ENCODE measurements at places on chromosomes 5 and 9.

- DNase-seq = peak; percentile 67
These were observed 10.9 kb upstream of the LAMC3 start for GRCh38 chr9:130997925-130998596.

DNA sequence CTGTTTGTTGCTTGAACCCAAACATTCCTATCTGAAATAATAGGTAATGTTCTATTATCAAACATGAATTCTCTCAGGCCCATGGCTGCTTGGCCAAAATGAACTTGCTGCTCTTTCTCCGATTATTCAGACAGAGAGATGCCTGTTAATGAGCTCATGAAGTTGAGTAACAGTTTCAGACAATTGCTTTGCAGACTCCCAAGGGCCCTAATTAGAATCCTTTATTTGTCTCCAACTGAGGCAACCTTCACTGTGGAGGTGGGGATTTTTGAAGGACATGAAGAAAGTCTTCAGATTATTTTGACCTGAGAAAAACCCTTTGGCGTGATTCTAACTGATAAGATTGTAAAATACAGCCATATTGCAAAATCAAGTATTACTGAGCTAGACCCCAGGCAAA is 466.7 kb downstream of the NFIB start:
- no peak for DNase-seq

- no peak for DNase-seq
These were observed 37.1 kb downstream of the AK8 start for GRCh38 chr9:132840980-132841379.

GRCh38 chr9:28342815-28343338 is 769.6 kb upstream of the C9orf72 start:
- no peak for DNase-seq

- DNase-seq = peak; percentile 59
These were observed 1.1 kb upstream of the EPB41L4A start for GRCh38 chr5:112419986-112420864.

- DNase-seq = no peak
These were observed 991.5 kb upstream of the TYRP1 start for GRCh38 chr9:11701706-11702105.

- no peak for DNase-seq
These were observed 10.9 kb upstream of the SLC25A51 start for GRCh38 chr9:37914701-37915358.

- no peak for DNase-seq
These were observed 1.4 kb downstream of the EFNA5 start for GRCh38 chr5:107669096-107670031.

- DNase-seq = no peak
These were observed 13.0 kb downstream of the CD74 start for GRCh38 chr5:150399524-150400211.

DNA sequence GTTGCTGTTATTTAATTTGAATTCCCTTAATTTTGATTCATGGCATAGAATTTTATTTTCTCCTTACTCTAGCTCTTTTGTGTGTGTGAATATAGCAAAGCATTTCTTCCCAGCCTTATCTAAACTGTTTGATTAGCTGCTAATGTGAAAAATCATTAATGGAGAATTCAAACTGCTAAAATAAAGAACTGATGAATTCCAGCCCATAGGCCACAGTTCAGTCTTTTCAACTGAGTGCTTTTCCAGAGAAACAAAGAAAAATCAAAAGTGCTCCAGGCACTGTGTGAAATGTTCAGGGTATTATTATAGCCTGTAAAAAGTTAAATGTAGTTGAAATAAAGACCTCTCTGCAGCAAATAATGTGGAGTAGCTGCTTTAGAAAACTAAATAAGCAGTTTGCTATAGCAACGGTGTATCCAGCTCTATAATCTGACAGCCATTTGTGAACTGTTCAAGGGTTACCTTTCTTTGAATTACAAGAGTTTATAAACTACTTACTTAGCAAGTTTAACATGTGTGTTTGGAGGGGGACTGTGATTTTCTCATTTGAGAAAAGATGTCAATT is 123.8 kb downstream of the GIN1 start:
- no peak for DNase-seq

DNA sequence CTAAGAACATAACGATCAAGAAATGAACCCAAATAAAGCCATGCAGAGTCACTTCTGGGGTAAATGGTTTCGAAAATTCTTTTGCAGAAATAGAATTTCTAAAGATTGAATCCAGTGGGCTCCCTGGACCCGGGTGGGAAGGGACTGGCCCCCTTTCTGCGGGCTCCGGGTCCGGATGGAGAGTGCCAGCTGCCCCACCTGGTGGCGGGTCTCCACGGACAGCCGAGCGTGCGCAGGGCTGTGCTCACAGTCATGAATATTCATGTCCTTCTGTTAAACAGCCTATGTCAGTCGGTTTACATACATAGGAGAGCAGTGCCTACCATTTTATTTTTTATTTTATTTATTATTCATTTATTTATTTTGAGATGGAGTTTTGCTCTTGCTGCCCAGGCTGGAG is 4.7 kb upstream of the PPP1R26 start:
- DNase-seq = peak; percentile 22

DNA sequence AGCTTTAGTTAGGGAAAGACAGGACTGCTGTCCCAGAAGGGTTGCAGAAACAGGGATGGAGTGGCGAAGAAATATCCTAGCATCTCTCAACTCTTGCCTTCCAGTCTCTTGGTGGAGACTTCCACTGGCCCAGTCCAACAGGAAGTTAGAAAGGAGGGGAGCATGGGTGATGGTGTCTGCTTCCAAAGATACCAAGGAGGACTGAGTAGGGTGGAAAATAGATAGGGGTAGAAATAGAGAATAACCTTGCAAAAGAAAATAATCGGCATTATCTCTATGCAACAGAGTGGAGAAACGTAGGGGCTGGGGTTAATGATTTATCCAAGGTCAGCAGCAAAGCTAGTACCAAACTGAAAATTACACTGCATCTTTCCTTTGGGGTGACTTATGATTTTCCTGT is 242.3 kb downstream of the PSAT1 start:
- DNase-seq = no peak

GRCh38 chr5:149700347-149700746 is 29.8 kb upstream of the PPARGC1B start:
- DNase-seq = no peak

GRCh38 chr5:42268630-42269029 is 154.6 kb upstream of the GHR start:
- DNase-seq = no peak

- DNase-seq = no peak
These were observed 4.1 kb downstream of the PLPP1 start for GRCh38 chr5:55530669-55531068.

DNA sequence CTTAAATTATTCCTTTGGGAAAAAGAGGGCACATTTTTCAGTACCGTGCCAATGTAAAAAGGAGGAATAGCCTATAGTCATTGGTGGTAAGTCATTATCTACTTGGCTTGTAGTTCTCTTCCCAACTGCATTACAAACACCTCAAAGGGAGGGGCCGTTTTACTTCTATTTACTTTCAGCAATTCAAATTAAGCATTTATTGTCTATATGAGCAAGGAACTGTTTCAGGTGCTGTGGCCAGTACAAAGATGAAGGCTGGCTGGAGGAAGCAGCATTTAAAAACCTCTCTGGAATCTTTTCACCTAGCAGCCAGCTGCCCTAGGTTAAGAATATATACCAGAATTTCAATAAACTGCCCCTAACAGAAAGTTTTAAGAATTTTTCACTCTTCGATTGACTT is 48.9 kb downstream of the SEMA6A start:
- no peak for DNase-seq

- no peak for DNase-seq
These were observed 224.5 kb downstream of the DOCK8 start for GRCh38 chr9:438961-439768.

DNA sequence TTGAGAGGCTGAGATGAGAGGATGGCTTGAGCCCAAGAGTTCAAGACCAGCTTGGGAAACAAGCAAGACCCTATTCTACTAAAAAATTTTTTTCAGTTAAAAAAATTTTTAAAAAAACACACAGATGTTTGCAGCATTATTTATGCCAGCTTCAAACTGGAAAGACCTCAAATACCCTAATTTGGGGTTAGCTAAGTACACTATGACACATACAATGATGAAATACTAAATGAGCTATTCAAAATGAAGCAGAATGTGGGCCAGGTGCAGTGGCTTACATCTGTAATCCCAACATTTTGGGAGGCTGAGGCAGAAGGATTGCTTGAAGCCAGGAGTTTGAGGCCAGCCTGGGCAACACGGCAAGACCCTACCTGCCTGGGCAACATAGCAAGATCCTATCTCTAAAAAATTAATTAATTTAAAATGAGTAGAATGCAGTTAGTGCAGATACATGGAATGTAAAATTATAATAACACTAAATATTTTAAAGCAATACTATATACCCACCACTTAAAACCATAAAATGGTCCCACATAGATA is 44.9 kb downstream of the LHFPL2 start:
- DNase-seq = no peak

- DNase-seq = no peak
These were observed 2.1 kb downstream of the CCNO start for GRCh38 chr5:55231029-55231918.

DNA sequence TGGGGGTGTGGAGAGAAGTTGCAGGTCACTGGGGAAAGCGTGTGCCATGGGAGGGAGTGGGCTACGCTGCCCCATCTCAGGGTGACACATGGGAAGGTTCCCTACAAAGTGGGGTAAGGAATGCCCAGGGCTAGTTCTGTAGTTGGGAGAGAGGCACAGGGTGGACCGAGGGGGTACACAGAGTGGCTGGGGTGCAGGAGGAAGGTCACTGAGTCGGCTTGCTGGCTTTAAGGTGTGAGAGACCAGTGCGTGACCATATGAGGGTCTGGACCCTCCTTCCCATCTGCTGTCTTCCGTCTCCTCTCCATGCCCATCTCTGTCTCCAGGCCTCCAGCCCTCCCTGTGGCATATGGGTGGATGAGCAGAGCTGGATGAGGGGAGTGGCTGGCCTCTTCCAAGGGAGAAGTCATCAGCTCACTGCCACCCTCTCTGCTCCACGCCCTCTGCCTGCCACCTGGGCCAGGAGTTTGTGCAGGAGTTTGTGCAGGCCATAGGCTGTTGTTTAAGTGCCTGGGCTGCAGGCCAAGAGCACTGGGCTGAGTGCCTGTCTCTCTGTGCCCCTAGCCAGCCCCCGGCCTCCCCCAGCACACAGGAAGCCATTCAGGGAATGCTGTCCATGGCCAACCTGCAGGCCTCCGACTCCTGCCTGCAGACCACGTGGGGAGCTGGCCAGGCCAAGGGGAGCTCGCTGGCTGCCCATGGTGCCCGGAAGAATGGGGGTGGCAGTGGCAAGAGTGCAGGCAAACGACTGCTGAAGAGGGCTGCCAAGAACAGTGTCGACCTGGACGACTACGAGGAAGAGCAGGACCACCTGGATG is 96.8 kb downstream of the PHF2 start:
- no peak for DNase-seq

- DNase-seq = no peak
These were observed 258.5 kb downstream of the AGTPBP1 start for GRCh38 chr9:85483208-85483607.

- no peak for DNase-seq
These were observed 237.5 kb upstream of the ADRA1B start for GRCh38 chr5:159678657-159679392.

GRCh38 chr9:9585920-9586319 is 1026.9 kb downstream of the PTPRD start:
- DNase-seq = no peak

DNA sequence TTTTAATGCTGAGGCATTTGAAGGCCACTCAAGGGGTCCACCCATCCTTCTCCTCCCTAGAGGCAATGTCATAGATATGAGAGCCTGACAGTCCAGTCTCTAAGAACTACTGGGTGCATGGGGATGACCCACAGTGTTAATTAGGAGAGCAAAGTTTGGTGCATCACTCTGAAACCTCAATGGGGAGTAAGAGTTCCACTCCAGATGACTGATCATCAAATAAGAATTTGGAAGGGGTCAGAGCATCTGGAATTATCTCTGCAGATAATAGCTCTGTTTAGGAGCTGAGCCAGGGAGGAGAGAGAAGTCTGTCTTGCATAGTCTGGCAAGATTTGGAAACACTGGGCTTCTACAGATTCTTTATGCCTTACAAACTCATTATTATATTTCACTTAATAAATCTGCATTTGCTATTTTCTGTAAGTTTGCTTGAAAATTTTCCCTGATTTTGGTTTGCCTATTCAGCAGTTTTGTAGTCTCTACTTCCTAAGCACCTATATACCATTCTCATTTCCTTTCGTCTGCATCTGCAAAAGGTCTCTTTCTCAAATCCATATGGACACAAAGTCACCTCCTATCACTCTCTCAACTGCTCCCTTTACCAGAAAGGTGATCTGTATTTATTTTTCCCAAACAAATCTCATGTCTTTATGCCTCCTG is 27.7 kb downstream of the FGF10 start:
- no peak for DNase-seq

DNA sequence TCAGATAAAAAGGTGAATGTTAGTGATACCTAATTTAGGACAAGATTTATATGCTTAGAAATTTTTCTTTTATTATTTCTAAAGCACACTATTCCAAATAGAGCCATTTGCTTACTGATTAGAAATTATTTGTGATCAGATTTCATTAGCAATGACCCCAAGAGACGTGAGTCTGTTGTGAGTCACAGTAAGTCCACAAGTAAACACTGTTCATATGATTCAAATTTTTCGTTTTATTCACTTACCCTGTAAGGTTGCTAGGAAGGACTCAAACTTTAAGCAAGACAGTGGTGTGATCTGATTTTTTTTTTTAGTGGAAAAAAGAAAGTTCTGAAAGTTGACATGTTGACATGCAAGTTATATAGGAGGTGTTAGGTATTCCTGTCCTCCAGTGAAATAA is 1.2 kb downstream of the CARD6 start:
- DNase-seq = no peak

DNA sequence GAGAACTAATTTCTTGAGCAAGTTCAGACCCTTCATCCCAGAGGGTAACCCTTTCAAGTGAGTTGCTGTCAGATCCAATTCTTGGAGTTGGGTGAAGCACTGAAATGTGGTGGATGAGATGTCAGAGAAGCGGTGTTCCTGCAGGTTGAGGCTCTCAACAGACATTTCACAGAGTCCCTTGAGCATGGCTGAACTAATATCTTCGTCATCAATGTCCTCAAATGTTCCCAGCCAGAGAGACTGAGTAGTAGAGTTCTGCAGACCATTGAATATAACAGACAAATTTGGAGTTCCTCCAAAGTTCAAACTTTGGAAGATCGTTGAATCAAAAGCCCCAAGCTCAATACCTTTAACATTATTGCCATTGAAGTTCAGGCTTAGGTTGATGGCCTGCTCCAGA is 12.7 kb downstream of the CD180 start:
- no peak for DNase-seq

- peak; percentile 46 for DNase-seq
These were observed 31.7 kb downstream of the AP3S1 start for GRCh38 chr5:115873392-115873791.

DNA sequence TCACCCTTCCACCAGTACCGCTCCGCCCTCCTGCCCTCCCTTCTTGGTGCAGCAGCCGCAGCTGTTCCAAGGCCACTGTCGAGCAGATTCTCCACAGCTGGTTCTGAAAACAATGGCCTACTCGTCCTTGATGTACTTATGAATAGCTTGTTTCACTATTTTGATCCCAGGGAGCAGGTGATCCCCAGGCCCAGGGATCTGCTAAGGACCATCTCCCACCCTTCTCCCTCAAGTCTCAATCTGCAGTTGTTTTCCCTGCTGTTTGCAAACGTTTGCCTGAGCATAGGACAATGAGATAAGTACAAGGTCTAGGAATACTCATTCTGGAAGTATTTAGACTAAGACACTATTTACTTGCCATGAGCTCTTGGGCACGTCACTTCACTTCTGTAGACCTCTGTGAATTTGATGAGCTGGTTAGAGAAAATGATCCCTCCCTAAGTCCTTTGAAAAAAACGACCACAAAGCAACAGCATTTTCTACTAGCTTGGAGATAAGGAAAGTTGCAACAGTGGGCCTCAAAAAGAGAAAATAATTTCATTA is 1.8 kb downstream of the LURAP1L start:
- DNase-seq = peak; percentile 93

- no peak for DNase-seq
These were observed 155.8 kb downstream of the DRD1 start for GRCh38 chr5:175288048-175288621.
